ENCODE measurements at places on chromosomes 7 and 10. TPM values are rescaled to one million over a fixed set of nuclear protein-coding genes. Genes with fewer than 3 reads are reported as not detected.

The LRRD1 gene
- polyA plus RNA-seq: 0.28 TPM

DNA sequence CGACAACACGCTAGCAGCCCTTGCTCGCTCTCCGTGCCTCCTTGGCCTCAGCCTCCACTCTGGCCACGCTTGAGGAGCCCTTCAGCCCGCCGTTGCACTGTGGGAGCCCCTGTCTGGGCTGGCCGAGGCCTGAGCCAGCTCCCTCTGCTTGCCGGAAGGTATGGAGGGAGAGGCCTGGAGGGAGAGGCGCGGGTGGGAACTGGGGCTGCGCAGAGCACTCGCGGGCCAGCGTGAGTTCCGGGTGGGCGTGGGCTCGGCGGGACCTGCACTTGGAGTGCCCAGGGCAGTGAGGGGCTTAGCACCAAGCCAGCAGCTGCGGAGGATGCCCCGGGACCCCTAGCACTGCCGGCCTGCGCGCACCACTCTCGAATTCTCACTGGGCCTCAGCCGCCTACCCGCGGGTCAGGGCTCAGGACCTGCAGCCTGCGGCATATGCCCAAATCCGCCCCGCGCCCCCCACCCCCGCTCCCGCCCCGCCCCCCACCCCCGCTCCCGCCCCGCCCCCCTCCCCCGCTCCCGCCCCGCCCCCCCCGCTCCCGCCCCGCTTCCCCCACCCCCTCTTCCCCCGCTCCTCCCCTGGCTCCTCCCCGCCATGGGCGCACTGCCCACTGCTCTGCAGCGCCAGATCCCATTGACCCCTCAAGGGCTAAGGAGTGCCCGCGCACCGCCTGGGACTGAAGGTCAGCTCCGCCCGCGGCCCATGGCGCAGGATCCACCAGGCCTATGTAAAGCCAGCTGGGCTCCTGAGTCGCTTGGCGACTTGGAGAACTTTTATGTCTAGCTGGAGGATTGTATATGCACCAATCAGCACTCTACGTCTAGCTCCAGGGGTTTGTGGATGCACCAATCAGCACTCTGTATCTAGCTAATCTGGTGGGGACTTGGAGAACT is 15.9 kb upstream of the ACBD5 start:
- no peak for DNase-seq

- no peak for DNase-seq
Measured at GRCh38 chr10:131223422-131223821, 88.1 kb downstream of the TCERG1L start.

DNA sequence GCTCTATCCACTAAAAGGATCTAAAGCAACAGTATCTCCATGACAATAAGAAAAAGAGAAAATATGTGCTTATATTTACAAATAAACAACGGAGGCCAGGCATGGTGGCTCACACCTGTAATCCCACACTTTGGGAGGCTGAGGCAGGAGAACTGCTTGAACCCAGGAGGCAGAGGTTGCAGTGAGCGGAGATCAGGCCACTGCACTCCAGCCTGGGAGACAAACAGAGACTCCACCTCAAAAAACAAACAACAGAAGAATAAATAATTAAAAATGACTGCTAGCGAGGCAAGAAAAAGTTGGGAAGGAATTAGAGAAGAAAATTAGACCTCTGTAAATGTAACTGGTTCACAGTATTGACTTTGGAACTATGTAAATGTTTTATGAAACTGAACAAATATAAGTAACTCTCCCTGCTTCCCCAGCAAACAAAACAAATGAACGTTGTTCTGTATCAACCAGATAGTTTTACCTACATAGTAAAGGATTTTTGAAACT is 17.1 kb downstream of the TRIM24 start:
- no peak for DNase-seq

DNA sequence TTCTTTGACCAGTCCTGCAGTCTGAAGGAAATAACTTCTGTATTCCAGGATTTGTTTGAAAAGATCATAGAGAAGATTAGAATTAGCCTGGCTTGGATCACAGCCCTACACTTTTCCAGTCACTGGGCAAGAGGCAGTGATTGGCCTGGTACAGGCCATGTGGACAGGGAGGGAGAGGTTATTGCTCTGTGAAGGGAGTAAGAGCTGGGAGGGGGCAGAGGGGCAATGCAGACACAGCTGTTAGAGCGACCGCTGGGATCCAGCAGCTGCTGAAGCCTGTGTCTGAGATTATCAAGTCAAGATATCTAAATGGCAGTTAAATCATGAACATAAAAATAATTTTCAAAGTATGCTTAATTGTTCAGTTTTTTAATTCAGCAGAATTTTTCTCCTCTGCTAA is 257.3 kb downstream of the SDK1 start:
- no peak for DNase-seq

- no peak for DNase-seq
Measured at GRCh38 chr10:77212632-77213031, 425.0 kb downstream of the KCNMA1 start.

DNA sequence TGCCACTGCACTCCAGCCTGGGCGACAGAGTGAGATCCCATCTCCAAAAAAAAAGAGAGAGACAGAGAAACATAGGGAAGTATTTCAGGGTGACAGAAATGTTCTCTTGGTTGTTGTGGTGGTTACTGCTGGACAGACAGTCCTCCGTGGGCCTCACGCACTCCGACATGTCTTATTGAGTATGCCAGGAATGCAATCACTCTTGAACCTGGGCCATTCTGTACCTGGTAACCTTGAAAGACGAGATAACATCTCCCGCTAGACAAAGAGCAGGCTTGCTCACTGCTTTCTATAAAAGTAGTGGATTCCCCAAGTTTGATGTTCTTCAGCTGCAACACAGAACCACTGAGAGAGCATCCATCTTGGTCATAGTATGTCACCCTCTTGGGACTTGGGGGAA is 6.7 kb downstream of the CACUL1 start:
- no peak for DNase-seq

DNA sequence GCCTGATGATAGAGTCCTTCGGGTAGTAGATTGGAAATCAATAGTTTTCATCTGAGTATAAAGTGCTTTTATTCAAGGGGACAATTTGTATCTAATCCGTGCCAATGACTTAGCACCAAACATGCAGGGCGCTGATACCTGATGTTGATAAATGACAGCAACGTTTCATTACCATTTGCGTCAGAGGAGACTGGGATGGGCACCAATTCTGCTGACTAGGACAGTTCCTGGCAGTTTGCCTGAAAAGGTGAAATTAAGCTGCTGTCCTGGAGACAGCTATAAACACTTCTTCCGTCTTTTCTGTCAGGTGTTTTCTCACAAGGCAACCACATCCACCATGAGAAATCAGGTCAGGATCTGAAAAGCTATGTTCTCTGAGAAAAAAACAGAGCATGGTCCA is 1136.4 kb downstream of the TYW1 start:
- DNase-seq: no peak

GRCh38 chr7:100476101-100476780 is 2.8 kb downstream of the TSC22D4 start:
- no peak for DNase-seq

The SPDYE16 gene
- polyA plus RNA-seq: 1.6 TPM

DNA sequence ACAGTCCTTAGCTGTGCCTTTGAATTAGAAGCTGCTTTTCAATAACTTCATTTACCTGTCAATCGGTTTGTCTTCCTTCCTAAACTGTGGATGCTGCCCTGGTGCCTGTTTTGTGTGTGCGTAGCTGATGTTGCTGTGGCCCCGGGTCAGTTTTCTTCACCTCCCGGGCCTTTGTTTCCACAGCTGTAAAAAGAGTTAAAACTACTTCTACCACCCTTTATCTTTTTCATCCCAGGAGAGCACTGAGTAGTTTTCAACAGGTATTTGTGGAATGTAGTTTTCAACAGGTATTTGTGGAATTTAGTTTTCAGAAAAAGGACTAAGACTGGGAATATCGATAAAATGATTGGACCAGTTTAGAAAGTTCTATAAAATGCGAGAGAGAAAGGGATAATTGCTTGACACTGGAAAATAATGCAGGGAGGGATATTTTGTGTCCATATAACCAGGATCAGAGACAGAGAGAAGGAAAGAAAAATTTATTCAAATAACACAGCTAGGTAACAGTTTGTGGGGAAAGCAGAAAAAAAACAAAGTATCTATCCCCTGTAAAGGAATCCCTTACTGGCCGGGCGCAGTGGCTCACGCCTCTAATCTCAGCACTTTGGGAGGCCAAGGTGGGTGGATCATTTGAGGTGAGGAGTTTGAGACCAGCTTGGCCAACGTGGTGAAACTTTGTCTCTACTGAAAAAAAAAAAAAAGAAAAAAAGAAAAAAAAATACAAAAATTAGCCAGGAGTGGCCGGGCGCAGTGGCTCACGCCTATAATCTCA is 15.9 kb upstream of the IGF2BP3 start:
- no peak for DNase-seq

GRCh38 chr7:124073310-124073645 is 40.4 kb upstream of the TMEM229A start:
- no peak for DNase-seq

The PAXIP1 gene
- 21.5 TPM for polyA plus RNA-seq

The PRPS1L1 gene
- polyA plus RNA-seq: not detected

DNA sequence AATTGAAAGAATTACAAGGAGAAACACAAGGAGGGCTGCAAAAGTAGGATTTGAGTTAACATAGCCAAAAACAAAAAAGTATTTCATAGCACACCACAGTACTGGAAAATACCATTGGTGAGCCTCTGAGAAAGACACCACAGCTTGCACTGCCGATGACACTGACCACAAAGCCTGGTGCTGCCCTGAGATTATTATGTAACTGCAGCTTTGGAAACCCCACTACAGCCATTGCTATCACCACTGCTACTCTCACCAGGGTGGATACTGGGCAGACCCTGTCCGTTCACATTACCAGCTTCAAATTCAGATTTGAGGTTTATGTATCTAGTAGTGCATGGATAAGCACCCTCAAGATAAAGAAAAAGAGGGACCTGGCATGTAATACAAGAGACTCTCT is 1246.7 kb upstream of the SORCS1 start:
- DNase-seq: no peak

The PIK3CG gene
- 2.5 TPM for polyA plus RNA-seq

- no peak for DNase-seq
Measured at GRCh38 chr10:7752251-7752650, 35.5 kb downstream of the KIN start.

The C1QL3 gene
- 0.96 TPM for polyA plus RNA-seq

DNA sequence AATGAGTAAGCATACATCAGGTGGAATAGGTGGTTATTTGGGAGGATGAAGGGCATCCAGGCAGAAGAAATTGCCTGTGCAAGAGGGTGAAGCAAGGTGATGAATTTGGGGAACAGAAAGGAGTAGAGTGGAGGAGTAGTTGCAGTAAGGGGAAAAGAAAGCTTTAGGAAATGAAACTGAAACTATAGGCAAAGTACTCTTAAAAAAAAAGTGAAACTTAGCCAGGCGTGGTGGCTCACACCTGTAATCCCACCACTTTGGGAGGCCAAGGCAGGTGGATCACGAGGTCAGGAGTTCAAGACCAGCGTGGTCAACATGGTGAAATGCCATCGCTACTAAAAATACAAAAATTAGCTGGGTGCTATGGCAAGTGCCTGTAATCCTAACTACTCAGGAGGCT is 17.6 kb downstream of the NUP205 start:
- no peak for DNase-seq

The TUBB8 gene
- 1.4 TPM for polyA plus RNA-seq

The DPCD gene
- polyA plus RNA-seq: 48.5 TPM

The CPN1 gene
- 3.2 TPM for polyA plus RNA-seq

- no peak for DNase-seq
Measured at GRCh38 chr7:80184693-80185092, 50.1 kb downstream of the GNAI1 start.

The IGF2BP3 gene
- polyA plus RNA-seq: 79.2 TPM

The SEMA3C gene
- 34.7 TPM for polyA plus RNA-seq

The IFIT3 gene
- polyA plus RNA-seq: 13.7 TPM

- no peak for DNase-seq
Measured at GRCh38 chr7:14013898-14014297, 24.4 kb upstream of the ETV1 start.

GRCh38 chr10:121747163-121747775 is 149.0 kb upstream of the FGFR2 start:
- no peak for DNase-seq

DNA sequence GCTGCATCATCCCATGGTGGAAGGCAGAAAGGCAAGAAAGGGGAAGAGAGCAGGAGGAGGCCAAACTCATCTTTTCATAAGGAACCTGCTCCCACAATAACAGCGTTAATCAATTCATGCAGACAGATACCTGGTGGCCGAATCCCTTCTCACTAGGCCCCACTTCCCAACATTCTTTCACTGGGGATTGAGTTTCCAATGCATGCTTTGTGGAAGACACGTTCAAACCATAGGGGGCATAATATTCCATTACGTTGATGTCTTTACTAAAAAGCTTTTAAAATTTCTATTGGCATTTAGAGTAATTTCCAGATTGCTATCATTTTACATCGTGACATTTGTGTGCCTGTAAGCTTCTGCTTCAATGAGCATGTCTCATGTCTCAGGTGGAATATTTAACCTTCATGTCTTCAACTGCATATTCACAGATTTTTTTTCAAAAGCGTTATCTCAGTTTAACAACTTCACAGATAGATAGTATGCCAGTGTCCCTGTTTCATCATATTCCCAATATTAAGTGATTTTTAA is 88.5 kb downstream of the LHFPL3 start:
- DNase-seq: no peak

DNA sequence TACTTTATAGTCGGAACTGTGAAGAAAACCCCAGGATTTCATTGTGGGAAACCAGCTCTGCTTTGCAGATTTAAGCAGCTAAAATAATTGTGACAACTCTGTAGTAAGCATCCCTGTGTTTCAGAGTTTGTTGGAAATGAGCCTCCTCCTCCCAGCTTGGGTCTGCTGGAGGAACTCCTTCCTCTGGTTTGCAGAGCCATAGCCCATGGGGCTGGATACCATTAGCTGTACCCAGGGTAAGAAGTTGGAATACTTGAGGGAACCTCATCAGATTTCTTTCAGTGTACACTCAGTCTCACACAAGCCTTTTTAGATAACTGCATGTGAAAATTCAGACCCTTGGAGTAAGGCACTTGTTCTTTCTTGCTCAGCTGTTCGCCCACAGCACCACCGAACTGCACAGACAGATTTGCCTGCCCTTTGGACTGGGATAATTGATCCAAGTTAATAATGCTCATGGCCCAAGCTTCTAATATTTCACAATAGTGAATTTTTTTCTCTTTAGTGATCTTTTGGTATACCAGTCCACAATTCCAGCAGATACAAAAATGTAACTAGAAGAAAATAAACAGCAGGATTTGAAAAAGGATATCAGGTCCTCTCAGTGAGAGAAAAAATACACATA is 467.4 kb upstream of the FZD8 start:
- DNase-seq: no peak

- DNase-seq: no peak
Measured at GRCh38 chr10:80410122-80410521, 1.8 kb downstream of the PRXL2A start.

The OR2A12 gene
- polyA plus RNA-seq: 0.04 TPM

DNA sequence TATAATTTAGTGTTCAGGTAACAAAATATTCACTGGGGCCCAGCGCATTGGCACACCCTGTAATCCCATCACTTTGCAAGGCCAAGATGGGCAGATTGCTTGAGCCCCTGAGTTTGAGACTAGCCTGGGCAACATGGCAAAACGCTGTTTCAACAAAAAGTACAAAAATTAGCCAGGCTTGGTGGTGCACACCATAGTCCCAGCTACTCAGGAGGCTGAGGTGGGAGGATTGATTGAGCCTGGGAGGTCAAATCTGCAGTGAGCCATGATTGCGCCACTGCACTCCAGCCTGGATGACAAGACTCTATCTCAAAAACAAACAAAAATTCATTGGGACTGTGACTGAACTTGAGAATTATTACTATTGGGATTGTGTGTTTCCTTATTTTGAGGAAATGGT is 40.4 kb upstream of the TRUB1 start:
- DNase-seq: no peak

The NYAP1 gene
- 1.6 TPM for polyA plus RNA-seq

GRCh38 chr10:75203724-75204123 is 6.9 kb upstream of the VDAC2 start:
- no peak for DNase-seq

GRCh38 chr10:126646110-126646509 is 24.4 kb downstream of the C10orf90 start:
- no peak for DNase-seq

The OR2A5 gene
- polyA plus RNA-seq: 0.06 TPM

All from renal cortex interstitium (tissue), 15 donors.